Glutamatergic neuron (in vitro differentiated cells): ENCODE measurements at places on chromosomes 4 and X.

DNA sequence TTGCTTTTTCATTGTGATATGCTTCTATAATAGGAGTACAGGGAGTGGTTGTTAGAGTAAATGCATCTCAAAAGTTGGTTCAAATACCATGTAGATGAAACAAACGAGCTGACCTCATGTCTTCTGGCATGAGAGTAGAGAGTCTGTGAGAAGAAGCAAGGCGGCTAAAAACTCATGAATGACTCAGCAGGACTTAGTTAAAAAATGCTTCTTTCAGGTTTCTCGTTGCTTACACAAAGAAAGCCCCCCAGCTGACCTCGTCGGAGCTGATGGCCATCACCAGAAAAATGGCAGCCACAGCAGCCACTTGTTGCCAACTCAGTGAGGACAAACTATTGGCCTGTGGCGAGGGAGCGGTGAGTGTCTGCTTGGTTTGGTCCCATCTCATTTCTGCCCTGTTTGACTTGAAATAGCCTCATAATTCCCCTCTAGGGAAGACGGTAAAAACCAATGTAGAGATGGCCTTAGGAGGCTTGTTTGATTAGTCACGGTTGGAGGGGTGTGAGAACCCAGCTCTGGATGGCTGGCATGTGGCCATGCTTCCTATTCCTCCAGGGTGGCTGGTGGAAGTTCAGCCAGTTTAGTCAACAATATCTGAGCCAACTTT lies 14.5 kb downstream of the AFP start:
- no peak overlapping the region for H3K27ac ChIP-seq
- H3K27me3 ChIP-seq = no peaks in the 10 kb centered on the region
- DNase-seq = peak; percentile 20
- H3K4me1 ChIP-seq = peaks cover 12% of the 10 kb centered on the region

DNA sequence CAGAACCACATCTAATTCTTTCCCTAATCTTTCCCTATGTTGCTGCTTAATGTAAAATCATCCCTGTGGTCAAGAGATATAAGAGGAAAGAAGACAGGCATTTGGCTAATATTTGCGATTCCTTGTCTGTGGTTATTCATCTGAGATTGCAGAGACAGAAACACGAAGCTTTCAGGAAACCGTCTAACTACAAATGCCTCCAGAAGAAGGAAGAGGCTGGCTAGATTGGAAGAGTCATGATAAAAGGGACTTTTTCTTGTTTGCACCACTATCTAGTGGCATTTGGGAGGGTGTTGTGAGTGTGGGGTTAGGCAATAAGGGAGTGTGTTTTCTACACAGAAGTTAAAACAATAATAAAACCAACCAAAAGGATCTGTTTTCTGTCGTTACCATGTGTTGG lies 43.9 kb downstream of the TMEM154 start:
- H3K4me3 ChIP-seq = no peak overlapping the region
- DNase-seq = no peak
- no peaks in the 10 kb centered on the region for H3K36me3 ChIP-seq
- H3K4me1 ChIP-seq = peaks cover 1% of the 10 kb centered on the region
- no peak overlapping the region for H3K27ac ChIP-seq

DNA sequence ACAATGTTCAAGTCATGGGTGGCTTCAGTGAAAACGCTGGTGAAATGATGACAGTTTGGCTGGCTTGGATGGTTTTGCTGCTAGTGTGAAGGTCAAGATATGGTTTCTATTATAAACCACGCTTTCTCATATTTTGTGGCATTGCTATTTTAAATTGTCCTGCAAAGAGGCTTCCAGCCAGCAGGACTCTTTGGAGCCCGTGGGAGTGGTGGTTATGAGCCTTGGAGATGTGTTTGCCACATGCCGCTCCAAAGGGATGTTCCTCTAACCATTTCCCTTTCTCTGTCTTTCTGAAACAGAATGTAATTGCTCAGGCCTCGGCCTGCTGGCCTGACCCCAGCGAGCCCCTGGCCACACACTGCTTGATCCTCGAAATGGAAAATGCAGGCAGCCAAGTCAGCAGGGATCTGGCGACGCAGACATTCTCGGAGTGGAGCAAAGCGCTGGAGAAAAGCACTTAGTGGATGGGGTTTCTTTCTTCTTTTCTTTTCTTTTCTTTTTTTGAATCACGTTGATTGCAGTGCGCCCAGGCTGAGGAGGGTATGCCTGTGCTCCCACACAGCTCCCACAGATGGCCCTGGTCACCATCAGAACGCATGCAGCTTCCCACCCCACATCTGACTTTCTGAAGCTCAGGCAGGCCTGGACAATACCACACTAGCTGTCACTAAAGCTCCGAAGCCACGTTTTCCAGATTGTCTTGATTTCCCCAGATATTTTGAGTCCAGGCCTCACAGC lies 114.0 kb downstream of the ENPP6 start:
- H3K4me3 ChIP-seq = no peak overlapping the region
- peaks cover 3% of the 10 kb centered on the region for H3K27me3 ChIP-seq
- H3K27ac ChIP-seq = no peak overlapping the region
- DNase-seq = no peak
- peaks cover 8% of the 10 kb centered on the region for H3K4me1 ChIP-seq
- no peaks in the 10 kb centered on the region for H3K36me3 ChIP-seq

- H3K36me3 ChIP-seq = no peaks in the 10 kb centered on the region
- peaks cover 10% of the 10 kb centered on the region for H3K27me3 ChIP-seq
- peak overlapping the region; percentile 82 for H3K27ac ChIP-seq
- peak overlapping the region; percentile 99 for H3K4me3 ChIP-seq
These were observed 1.4 kb downstream of the ADGRA3 start for GRCh38 chr4:22514481-22514880.
